ENCODE measurements at places on chromosomes 7 and 10. TPM values are rescaled to one million over a fixed set of nuclear protein-coding genes. Genes with fewer than 3 reads are reported as not detected.

CARD11 gene
- total RNA-seq = 0.89 TPM

PTF1A gene
- total RNA-seq = not detected

WDFY4 gene
- total RNA-seq = 1.6 TPM

TMEM72 gene
- total RNA-seq = not detected

ZNF804B gene
- total RNA-seq = 0.28 TPM

CLDN3 gene
- total RNA-seq = 8.2 TPM

GHRHR gene
- not detected for total RNA-seq

HYAL4 gene
- total RNA-seq = not detected

ZNF479 gene
- total RNA-seq = not detected

INTS1 gene
- total RNA-seq = 73.2 TPM

NOS3 gene
- total RNA-seq = 2.9 TPM

AKR1B1 gene
- total RNA-seq = 81.2 TPM

DNA sequence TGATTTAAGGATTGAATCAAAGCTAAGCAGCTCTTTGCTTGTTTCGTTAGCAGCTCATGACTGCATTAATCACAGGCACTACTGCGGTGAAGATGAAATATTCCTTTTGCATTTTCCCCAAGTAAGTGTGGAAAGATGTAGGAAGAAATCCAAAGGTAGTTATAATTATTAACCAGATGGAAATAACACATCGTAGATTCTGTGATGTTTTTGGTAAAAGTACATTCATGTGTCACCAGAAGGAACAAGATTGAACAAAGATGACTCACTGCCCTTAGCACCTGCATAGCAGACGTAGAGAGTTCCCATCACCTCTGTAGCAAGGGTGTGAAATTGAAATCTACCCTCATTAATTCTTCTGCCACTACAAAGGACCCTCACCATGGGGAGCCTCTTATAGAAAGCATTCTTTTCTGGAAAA lies 37.1 kb downstream of the SMURF1 start:
- H3K36me3 ChIP-seq = no peaks in the 10 kb centered on the region
- H3K4me3 ChIP-seq = no peak overlapping the region
- no peaks in the 10 kb centered on the region for H3K27me3 ChIP-seq
- no peak for DNase-seq
- peak overlapping the region; percentile 58 for H3K27ac ChIP-seq

DNA sequence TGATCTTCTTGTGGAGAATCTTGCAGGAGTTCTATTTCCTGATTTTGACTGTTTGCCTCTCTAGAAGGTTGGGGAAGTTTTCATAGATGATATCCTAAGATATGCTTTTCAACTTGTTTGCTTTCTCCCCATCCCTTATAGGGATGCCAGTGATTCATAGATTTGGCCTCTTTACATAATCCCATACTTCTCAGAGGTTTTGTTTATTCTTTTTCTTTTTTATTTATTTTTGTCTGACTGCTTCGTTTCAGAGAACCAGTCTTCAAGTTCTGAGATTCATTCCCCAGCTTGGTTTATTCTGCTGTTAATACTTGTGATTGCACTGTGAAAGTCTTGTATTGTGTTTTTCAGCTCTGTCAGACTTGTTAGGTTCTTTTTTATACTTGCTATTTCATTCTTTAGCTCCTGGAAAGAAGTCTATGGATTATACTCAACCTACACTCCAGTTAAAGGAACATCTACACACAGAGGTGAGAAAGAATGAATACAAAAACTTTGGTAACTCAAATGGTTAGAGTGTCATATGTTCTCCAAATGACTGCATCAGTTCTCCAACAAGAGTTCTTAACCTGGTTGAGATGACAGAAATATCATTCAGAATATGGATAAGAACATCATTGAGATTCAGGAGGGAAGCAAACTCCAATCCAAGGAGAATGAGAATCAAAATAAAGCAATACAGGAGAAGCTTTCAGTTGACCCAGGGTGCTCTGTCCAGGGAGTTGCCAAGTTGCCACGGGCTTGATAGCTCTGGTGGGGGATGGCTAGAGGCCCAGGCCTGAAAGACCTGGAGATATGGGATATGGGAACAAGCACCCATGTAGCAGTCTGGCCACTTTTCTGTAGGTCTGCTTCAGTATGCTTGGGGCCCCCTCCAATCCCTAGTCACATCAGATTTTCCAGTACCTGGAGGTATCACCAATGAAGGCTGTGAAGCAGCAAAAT lies 150.3 kb downstream of the AHR start:
- H3K36me3 ChIP-seq = no peaks in the 10 kb centered on the region
- DNase-seq = no peak
- no peaks in the 10 kb centered on the region for H3K27me3 ChIP-seq
- peaks cover 1% of the 10 kb centered on the region for H3K4me1 ChIP-seq
- no peak overlapping the region for H3K4me3 ChIP-seq
- no peak overlapping the region for H3K27ac ChIP-seq

DNA sequence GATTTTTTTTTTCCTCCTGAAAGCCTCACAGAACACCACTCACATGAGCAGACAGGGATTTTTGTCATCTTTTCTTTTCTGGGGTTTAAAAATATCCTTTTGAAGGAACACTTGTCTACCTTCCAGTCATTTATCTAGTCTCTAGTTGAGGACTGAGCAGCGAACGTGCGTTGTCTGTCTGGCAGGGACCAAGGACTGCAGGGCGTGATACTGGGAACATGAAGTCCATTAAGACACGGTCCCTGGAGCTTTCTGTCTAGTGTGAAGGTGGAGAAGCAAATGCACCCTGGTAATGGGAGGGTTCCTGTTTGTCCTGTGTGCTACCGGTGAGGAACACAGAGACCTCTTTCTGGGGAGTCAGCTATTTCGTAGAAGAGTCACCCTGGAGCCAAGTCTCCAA lies 207.4 kb downstream of the TMEM178B start:
- no peaks in the 10 kb centered on the region for H3K36me3 ChIP-seq
- no peaks in the 10 kb centered on the region for H3K27me3 ChIP-seq
- H3K4me1 ChIP-seq = no peaks in the 10 kb centered on the region
- no peak overlapping the region for H3K4me3 ChIP-seq
- H3K27ac ChIP-seq = no peak overlapping the region
- no peak for DNase-seq

DNA sequence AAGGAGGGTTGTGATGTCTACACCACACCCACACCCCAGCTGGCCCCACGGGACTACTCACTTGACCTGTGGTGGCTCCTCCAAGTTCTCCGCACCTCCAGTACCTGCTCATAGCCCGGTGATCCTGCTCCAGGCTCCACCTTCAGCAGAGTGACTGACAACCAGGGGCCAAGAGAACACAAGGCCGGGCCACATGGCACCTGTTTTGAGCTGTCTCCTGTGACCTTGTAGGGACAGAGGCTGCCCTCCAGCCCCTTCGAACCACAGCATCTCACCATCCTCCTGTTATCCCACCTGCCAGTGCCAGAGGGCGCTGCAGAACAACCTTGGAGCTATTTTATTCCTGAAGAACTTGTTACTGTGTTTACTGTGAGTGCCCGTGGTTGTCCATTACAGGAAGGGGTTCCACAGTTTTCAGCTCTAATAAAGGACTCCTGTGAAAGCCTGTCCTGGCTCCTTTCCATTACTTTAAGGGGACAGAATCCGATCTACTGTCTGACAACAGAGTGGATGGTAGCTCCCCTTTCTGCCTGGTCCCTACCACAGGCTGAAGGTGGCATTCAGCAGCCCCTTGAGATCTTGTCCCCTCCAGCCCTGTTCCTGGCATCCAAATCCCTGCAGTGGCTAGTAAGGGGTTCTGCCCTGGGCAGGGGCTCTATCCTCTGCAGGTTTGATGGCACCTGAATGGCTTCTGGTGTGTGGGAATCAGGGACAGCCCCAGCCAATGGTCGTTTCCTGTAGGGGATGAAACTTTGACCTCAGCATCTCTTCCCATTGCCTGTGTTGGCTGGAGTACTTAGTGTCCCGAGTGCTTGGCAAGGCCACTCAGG lies 50.8 kb downstream of the C10orf120 start:
- no peak for DNase-seq
- no peaks in the 10 kb centered on the region for H3K36me3 ChIP-seq
- no peaks in the 10 kb centered on the region for H3K27me3 ChIP-seq
- no peak overlapping the region for H3K27ac ChIP-seq
- H3K4me1 ChIP-seq = no peaks in the 10 kb centered on the region

- no peak for DNase-seq
- H3K27me3 ChIP-seq = no peaks in the 10 kb centered on the region
- no peak overlapping the region for H3K4me3 ChIP-seq
- no peaks in the 10 kb centered on the region for H3K4me1 ChIP-seq
- H3K27ac ChIP-seq = no peak overlapping the region
These were observed 60.3 kb upstream of the RAB11FIP2 start for GRCh38 chr10:118107040-118107439.

GRCh38 chr7:82950436-82950835 lies 212.2 kb downstream of the PCLO start:
- H3K36me3 ChIP-seq = no peaks in the 10 kb centered on the region
- no peaks in the 10 kb centered on the region for H3K27me3 ChIP-seq
- no peaks in the 10 kb centered on the region for H3K4me1 ChIP-seq
- no peak for DNase-seq
- no peak overlapping the region for H3K27ac ChIP-seq
- H3K4me3 ChIP-seq = no peak overlapping the region

DNA sequence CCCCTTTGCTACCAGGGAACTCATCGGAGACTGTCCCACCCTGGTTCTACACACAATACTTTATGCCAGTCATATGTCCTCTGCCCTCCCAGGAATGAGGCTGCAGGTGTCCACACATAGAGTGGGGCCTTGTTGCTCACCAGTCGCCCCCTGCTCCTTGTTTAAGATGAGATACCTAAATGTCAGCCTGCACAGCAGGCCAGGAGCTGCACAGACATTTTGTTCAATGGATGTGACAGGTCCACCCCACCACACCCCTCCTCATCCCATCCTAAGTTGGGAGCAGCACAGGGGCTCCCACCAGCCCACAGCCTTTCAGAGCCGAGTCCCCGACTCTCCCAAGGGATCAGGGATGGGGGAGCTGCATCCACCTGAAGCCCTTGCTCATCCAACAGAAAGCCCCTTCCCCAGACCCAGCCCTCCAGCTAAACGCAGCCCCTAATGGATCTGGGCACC lies 6.2 kb upstream of the GRID1 start:
- no peaks in the 10 kb centered on the region for H3K4me1 ChIP-seq
- H3K4me3 ChIP-seq = no peak overlapping the region
- no peak overlapping the region for H3K27ac ChIP-seq
- no peaks in the 10 kb centered on the region for H3K36me3 ChIP-seq

GRCh38 chr7:33137103-33137502 lies 7.7 kb downstream of the BBS9 start:
- no peak for DNase-seq
- H3K4me1 ChIP-seq = no peaks in the 10 kb centered on the region
- H3K4me3 ChIP-seq = no peak overlapping the region
- no peaks in the 10 kb centered on the region for H3K36me3 ChIP-seq
- H3K27me3 ChIP-seq = no peaks in the 10 kb centered on the region

GRCh38 chr10:122476333-122476695 lies 15.0 kb downstream of the HTRA1 start:
- no peak for DNase-seq
- no peak overlapping the region for H3K4me3 ChIP-seq
- no peak overlapping the region for H3K27ac ChIP-seq
- no peaks in the 10 kb centered on the region for H3K27me3 ChIP-seq

GRCh38 chr7:34672430-34672829 lies 14.4 kb downstream of the NPSR1 start:
- no peak for DNase-seq
- no peaks in the 10 kb centered on the region for H3K36me3 ChIP-seq
- H3K4me3 ChIP-seq = no peak overlapping the region
- no peak overlapping the region for H3K27ac ChIP-seq
- no peaks in the 10 kb centered on the region for H3K27me3 ChIP-seq

- H3K36me3 ChIP-seq = no peaks in the 10 kb centered on the region
- no peak overlapping the region for H3K4me3 ChIP-seq
- no peaks in the 10 kb centered on the region for H3K27me3 ChIP-seq
- no peak overlapping the region for H3K27ac ChIP-seq
- DNase-seq = no peak
These were observed 425.9 kb downstream of the LRMDA start for GRCh38 chr10:75857269-75857846.

- peaks cover 4% of the 10 kb centered on the region for H3K4me1 ChIP-seq
- no peaks in the 10 kb centered on the region for H3K36me3 ChIP-seq
- no peaks in the 10 kb centered on the region for H3K27me3 ChIP-seq
- peak; percentile 76 for DNase-seq
- peak within 1 kb of the TSS; percentile 43 for H3K4me3 ChIP-seq
- H3K27ac ChIP-seq = no peak within 1 kb of the TSS
These were observed at the start of gene TSPAN13 for GRCh38 chr7:16753102-16753931. Gene TSPAN13, plus strand, starts transcription at chr7:16753755. Its CDS starts 213 bp downstream, at chr7:16753968.

- no peaks in the 10 kb centered on the region for H3K27me3 ChIP-seq
- no peak for DNase-seq
- no peak overlapping the region for H3K27ac ChIP-seq
- H3K36me3 ChIP-seq = no peaks in the 10 kb centered on the region
- no peaks in the 10 kb centered on the region for H3K4me1 ChIP-seq
These were observed 91.2 kb upstream of the PAX2 start for GRCh38 chr10:100653957-100654781.

DNA sequence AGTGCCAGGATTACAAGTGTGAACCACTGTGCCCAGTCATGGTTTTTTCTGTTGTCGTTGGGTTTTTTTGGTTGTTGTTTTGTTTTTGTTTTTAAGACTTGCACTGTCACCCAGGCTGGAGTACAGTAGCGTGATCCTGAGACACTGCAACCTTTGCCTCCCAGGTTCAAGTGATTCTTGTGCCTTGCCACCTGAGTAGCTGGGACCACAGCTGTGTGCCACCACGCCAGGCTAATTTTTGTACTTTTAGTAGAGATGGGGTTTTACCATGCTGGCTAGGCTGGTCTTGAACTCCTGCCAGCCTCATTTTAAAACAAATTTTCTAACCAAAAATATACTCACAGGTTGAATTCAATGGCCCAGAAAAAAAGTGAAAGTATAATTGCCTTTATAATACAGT lies 174.1 kb downstream of the AHR start:
- no peak for DNase-seq
- H3K27me3 ChIP-seq = no peaks in the 10 kb centered on the region
- no peak overlapping the region for H3K4me3 ChIP-seq
- no peak overlapping the region for H3K27ac ChIP-seq
- no peaks in the 10 kb centered on the region for H3K36me3 ChIP-seq

DNA sequence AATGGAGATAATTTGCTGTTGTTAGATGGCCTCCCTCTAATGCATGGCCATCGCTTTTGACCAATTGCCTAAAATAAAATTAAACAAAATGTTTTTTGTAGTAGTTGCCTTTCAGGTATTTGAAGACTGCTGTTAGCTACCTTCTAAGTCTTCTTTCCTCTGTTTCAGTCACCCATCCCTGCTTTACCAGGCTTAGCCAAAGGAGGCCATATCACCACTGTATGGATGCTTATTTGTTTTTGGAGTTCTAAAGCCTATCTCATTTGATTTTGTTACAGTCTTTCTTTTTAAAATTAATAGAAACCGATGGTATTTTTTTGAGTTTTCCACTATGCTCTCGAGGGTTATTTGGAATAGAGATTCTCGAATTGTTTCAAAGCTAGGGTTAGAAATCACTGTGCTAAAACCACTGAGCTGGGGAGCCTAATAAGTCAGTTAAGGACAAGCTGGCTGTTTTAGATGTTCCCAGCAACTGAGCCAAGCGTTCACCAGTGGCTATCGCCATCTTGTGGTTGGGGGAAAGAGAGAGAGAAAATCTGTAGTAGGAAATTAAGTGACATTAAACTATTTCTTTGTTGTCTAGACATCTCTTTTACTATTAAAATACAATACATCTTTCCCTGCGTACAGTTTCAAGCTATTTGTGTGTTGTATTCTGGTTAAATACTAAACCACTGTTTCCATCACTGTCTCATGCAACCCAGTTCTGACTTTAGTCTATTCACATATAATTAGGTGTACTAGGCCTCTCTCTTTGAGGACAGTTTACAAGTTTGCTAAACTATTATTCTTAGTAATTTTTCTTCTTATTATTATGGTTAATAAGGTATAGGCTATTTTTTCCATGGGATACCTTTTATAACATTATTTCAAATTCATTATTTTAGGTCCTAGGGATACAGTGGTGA lies 52.2 kb downstream of the GPR158 start:
- no peaks in the 10 kb centered on the region for H3K36me3 ChIP-seq
- H3K4me1 ChIP-seq = no peaks in the 10 kb centered on the region
- H3K27me3 ChIP-seq = no peaks in the 10 kb centered on the region
- H3K27ac ChIP-seq = no peak overlapping the region
- no peak overlapping the region for H3K4me3 ChIP-seq
- DNase-seq = no peak
